ENCODE measurements at places on chromosomes 16 and 17. TPM values are rescaled to one million over a fixed set of nuclear protein-coding genes. Genes with fewer than 3 reads are reported as not detected.

DNA sequence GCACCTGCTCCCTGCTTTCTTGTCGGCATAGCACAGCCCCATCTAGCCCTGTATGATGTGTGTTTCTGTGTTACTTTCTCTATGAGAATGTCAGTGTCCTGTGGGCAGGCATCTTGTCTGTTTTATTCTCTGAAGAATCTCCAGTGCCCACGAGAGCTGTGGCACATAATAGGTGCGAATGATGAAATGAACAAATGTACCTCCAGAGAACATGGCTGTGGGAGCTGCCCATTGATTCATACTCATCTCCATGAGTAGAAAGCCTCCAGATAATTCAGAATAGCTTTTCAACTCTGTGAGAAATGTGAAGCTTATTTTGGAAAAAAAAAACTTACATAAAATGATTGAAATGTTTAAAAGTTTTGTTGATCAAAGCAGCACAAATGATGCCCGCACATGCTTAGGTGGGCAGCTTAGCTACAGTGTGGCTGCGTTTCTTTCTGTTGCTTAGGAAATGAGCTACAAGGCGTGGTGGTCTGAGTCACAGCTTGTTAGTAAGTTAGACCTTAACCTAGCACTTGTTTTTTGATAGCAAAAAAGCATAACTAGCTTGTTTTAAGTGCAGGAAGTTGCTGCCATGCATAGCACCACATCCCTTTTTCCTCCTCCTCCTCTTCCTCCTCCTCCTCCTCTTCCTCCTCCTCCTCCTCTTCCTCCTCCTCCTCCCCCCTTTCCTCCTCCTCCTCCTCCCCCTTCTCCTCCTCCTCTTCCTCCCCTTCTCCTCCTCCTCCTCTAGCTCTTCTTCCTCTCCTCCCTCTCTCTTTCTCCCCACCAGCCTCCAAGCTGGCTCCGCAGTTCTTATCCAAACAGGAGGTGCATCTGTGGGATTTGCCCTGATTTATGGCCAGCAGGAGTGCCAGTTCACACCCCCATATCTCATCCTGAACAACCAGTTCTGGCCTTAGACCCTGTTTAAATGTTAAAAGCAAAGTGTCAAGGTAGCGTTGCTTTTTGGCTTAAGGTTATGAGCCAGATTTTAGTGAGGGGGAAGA, 221.5 kb downstream of the IRF8 start:
- no peak overlapping the region for H3K4me3 ChIP-seq
- H3K36me3 ChIP-seq: no peaks in the 10 kb centered on the region
- H3K27ac ChIP-seq: no peak overlapping the region
- DNase-seq: no peak
- no peaks in the 10 kb centered on the region for H3K27me3 ChIP-seq

GRCh38 chr17:78176548-78177025, 8.2 kb downstream of the SYNGR2 start:
- no peak for DNase-seq

DNA sequence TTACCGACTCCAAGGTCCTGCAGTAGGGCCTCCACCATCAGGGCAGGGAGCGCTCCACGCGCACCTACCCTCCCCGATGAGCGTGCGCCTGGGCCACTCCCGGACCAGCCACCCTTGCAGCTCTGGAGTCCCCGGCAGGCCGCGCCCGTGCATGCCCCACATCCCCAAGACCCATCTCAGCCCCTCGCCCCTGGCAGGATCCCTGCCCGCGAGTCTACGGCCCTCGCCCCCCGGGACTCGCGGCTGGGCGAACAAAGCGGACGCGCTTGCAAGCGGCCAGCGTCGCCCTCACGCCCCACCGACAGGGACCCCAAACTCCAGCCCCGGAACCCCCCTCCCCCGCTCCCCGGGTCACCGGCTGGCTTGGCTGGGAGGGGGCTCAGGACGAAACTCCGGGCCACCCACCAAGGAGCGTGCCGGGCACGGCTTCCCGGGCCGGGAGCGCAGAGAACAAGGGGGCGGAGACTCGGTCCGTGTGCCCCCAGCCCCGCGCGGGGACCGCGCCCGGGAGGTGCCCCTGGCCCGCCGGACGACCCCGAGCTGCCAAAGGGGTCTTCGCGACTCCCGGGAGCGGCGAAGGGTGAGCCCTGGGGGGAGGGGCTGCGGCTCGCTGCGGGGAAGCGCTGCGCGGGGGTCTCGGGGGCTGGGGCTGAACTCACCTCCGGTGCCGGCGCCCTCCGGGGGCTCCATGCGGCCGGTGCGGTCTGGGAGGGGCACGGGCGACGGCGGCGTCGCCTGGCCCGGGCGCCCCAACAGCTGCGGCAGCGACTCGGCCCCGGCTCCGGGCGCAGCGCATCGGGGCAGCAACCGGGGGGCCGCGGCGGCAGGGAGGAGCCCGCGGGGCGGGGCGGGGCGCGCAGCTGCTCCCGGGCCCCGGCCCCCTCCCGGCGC, at the start of gene DBNDD1:
DBNDD1 (minus strand) TSS at position 805 of the 891 bp plus-strand sequence; CDS start at position 690, 115 bp downstream.
- H3K36me3 ChIP-seq: no peaks in the 10 kb centered on the region
- peak within 1 kb of the TSS; percentile 80 for H3K4me3 ChIP-seq
- H3K27ac ChIP-seq: peak within 1 kb of the TSS; percentile 47

Gene SULT1A2
- not detected for total RNA-seq

Gene TBC1D3E
- total RNA-seq: not detected

DNA sequence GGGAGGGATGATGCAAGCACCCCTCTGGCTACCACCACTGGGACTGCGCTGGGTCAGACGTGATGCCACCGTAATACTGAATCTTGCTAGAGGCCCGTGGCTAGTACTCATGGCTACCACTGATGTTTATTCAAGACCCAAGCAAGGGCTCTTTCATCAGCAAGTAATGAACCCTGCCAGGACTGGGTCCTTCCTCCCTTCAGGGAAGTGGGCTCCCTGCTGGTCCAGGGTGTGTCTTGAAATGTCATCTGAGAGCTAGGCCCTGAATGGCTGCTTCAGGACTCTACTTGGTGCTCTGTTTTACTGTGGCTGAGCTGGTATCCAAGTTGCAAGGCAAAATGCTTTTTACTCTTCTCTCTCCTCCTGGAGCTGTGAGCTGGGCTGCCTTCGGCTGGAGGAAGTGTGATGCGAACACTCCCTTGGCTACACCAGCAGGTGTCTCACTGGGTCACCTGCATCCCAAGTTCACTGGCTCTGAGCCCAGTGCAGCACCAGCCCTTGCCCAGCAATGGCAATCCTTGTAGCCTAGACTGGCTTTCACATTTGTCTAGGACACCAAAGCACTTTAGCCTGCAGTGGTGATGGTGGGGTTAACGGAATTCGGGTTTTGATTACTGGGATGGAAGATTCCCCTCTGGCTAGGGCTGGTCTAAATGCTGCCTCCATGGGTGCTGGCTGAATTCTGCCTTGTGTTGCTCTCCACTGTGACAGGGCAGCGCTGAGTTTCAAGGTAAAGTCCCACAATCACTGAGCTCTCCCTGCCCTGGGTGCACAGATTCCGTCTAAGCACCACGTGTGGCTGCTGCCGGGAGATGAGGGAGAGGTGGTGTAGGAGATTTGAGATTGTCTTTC, 98.6 kb downstream of the USP22 start:
- H3K36me3 ChIP-seq: no peaks in the 10 kb centered on the region
- H3K4me1 ChIP-seq: no peaks in the 10 kb centered on the region
- no peak for DNase-seq
- H3K4me3 ChIP-seq: no peak overlapping the region
- H3K27me3 ChIP-seq: no peaks in the 10 kb centered on the region
